ENCODE measurements at places on chromosomes 6 and 20.

DNA sequence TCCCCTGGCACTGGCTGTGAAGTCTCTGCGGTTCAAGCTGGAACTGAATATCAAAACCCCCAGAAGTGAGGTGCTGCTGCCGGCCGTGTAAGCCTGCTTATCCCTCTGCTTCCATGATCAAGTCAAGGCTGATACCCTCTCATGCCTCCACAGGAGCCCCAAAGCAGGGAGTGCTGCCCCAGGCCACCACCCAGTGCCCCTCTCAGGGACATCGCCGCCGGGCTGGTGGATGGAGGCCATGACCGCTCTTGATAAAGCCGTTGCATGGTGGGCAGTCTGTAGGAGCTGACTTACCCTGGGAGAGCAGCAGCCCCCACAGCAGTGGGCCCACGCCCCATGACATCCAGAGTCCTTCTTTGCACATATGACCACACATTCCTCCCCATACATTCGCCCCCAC is 162.0 kb upstream of the CST7 start:
- DNase-seq = no peak

- no peak for DNase-seq
Observed at GRCh38 chr6:140854318-140854717, 1278.4 kb upstream of the GJE1 start.

DNA sequence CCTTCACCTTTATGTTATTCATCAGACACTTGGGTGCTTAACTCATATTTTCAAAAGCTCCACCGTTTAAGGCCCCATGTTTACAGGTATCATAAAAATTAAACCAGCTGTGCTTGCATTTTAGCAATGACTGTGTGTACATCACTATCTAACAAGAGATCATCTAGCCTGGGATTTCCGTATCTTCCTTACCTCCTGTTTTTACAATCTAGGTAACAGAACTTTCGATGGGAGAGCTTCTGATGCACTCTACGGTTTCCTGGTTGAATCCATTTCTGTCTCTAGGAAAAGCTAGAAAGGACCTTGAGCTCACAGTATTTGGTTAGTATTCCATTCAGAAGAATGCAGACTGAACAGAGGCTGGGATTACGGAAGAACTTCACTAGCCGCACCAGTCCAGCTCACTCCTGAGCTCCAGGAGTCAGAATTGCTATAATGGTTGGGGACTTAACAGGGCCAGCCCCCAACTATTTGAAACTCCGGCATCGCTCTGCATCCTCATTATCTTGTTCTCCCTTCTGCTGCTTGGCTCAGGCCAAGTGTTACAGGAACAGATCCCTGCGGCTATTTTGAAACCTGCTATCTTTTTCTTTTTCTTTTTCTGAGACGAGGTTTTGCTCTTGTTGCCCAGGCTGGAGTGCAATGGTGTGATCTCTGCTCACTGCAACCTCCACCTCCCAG is 13.0 kb upstream of the CLDN20 start:
- no peak for DNase-seq

DNA sequence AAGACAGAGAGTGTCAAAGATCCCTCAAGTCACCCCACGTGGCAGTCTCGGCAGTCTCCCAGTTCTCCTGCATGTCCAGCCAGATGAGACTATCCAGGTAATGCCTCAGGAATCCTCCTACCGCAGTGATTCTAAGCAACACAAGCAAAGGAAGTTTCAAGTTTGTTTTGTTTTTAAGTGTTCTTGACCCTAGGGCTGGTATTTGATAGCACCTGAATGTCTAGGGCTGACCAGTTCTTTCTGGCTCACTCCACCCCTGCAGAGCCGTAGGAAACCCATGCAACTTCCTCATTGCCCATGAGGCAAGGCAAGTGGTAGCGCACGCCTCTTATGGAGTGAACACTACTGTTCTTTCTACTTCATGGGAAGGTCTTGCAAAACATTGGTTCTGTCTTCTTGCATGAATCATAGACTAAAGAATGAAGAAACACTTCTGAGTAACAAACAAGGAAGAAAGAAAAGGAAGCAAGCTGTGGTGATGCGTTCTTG is 24.8 kb upstream of the FOXQ1 start:
- no peak for DNase-seq

- no peak for DNase-seq
Observed at GRCh38 chr20:16216914-16217230, 356.4 kb downstream of the KIF16B start.

DNA sequence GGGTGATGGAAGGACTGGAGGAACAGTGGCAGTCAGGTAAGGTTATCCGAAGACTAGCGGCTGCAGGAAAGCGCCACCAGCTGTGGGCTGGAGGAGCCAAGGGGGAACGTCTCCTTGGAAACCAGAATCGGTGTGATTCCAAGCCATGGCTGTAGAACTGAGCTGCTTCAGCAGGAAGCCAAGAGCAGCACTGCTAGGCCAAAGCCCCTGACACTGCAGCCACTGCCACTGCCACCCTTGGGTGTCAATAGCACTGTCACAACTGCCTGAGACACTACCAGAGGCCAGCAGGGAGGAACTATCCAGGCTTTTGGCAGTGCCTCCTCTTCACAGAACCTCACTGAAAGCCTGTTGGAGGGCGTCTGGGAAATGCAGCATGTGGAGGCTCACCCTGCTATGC is 289.6 kb upstream of the SUPT3H start:
- DNase-seq = no peak

GRCh38 chr6:46011188-46012085 is 4.2 kb downstream of the CLIC5 start:
- no peak for DNase-seq

GRCh38 chr6:111357705-111358104 is 125.3 kb downstream of the REV3L start:
- no peak for DNase-seq

GRCh38 chr6:42503894-42504293 is 52.2 kb upstream of the TRERF1 start:
- DNase-seq = no peak

DNA sequence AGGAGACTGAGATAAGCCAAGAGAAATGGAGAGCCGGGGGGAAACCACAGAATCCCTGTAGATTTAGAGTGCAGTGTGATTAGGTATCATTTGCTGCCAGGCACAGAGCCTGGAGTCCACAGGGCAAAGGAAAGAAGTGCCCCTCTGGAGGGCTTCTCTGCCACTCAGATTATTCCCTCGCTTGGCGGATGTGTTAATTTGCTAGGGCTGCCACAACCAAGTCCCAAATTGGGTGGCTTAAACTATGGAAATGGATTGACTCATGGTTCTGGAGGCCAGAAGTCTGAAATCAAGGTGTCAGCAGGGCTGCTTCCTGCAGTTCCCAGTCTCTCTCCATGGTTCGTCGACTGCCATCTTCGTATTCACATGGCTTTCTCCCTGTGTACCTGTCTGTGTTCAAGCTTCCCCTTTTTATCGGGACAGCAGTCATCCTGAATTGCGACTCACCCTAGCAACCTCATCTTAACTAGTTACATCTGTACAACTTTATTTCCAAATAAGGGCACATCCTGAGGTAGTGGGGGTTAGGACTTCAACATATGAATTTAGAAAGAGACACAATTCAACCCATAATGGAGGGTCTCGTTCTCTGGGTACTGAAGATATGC is 122.2 kb downstream of the ANKRD60 start:
- DNase-seq = no peak

GRCh38 chr6:8279041-8279805 is 156.1 kb downstream of the SLC35B3 start:
- no peak for DNase-seq

DNA sequence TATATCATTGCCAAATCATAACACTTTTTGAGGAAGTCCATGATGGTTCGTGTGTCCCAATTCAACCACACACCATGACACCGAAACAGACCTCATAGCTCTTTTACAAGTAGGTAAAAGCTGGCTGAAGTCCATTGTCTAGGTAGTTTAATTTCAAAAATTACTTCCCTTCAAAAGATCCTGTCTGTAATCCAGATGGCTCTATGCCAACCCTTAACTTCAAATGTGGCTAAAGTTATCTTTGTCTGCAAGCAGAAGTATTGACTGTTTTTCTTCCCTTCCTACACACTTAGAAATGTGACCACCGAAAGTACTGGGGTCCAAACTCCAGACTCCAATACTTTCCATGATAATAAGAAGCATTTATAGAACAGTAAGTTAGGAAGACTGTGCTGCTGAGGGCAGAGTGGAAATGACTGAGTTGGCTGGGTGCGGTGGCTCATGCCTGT is 8.3 kb upstream of the TIAM2 start:
- no peak for DNase-seq

DNA sequence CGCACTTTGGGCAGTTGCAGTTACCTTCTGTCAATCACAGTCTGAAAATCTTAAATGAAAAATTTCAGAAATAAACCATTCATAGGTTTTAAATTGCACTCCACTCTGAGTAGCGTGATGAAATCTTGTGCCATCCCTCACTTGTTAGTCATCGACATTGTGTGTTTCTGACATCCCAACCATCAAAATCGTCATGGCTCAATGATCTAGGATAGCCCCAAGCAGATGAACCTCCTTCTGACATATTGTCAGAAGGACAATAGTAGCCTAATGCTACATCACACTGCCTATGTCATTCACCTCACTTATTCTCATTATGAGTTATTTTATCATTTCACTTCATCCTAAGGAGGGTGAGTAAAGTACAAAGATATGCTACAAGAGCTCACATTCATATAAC is 284.8 kb downstream of the PTPRK start:
- DNase-seq = no peak

DNA sequence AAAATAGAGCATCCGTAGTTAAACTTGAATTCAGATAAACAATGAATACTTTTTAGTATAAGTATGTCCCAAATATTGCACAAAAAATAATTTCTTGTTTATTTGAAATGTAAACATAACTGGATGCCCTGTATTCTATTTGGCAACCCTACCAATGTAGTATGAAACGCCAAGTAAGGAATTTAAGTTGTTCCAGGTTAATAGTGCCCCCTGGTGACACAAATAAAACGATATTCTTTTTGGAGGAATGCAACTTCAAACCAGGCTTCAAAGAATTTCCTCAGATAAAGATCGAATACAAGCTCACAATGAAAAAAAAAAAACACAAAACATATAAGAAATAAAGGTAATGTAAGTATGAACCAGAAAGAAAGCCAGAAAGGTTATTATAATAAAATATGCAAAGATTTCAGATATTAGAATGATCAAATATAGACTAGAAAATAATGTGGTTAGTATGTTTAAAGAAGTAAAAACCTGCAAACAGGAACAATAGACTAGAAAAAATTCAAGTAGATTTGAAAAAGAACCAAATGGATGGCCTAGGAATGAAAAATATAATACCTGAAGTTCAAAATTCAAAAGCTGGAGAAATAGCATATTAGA is 18.4 kb upstream of the AKAP7 start:
- no peak for DNase-seq

DNA sequence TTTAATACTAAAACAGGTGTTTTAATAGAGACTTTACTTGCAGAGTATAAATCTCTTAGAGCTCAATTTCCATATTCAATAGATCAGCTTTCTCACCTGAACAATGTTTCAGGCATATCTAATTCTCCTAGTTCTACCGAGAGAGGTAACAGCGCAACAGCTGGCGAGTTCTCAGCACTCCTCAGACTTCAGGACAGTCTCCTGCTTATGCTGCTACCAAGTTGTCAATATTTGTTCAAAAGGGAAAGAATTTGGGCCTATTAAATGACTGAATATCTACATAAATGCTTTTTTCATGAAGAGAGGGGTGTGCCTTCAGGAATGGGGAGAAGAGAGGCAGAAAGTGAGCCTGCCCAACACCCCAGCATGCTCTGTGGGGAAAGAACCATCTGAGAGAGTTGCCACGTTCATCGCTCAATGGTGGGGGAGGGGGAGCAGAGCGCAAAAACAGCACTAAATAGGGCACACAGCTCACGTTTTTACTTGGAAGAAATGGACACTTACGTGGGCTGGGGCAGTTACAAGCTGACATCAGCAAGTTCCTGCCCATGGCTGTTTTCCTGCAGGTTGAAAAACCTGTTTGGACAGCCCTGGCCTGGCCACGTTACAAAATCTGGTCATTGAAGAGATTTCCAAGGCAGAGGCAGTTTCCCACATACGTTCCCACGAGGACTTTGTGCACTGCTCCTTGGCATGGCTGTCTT is 38.0 kb downstream of the EZR start:
- DNase-seq = no peak

DNA sequence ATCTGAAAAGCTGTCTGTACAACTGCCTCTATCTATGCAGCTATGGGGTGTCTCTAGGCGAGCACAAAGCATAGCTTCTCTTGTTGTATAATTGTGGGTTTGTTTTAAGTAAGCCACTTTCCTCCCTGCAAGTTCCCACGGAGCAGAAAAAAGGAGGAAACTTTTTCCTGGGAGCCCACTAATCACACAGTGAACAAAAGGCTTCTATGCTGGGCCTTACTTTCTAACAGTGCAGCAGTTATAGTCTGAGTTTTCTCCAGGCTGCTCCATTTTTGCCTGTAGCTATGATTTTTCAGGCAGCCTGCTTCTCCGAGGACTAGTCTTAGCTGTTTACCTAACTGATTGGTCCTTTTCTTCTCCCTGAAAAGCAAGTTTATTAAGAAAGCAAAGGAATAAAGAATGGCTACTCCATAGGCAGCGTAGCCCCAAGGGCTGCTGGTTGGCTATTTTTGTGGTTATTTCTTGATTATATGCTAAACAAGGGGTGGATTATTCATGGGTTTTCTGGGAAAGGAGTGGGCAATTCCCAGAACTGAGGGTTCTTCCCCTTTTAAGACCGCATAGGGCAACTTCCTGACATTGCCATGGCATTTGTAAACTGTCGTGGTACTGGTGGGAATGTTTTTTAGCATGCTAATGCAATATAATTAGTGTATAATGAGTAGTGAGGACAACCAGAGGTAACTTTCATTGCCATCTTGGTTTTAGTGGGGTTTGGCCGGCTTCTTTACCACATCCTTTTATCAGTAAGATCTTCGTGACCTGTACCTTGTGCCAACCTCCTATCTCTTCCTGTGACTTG is 84.3 kb downstream of the OPRM1 start:
- no peak for DNase-seq

DNA sequence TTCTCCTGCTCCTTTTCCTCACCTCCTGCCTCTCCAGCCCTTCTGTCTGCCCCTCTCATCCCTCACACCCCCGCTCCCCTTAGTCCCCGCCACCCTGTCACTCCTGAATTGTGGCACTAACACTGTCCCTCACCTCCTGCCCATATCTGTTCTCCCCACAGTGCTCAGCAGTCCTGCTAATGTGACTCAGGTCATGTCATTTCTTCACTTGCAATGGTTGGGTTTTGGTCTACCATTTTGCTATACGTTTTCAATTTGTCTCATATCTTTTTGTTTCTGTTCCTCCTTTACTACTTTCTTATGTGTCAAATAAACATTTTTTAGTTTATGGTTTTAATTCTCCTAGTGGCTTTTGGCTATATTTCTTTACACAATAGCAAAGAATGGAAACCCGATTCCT is 1.3 kb upstream of the HLA-B start:
- DNase-seq = no peak

DNA sequence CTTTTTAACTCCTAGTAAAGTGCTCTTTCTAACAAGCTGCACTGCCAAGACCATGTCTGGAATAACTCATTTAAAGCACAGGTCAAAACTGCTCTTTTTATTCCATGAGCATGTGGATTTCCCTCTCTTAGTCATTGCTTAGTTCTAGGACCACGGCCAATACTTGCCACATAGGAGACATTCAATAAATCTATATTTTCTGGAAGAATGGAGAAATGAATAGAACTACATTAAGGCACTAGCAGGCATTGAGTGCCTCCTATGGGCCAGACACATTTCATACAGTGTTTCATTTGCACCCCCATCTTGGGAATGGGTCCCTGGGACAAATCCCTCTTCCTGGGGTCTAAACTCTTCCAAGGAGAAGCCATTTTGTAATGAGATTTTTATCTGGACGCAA is 552.8 kb upstream of the CITED2 start:
- DNase-seq = no peak

- no peak for DNase-seq
Observed at GRCh38 chr6:94377835-94378234, 958.5 kb upstream of the EPHA7 start.

GRCh38 chr6:22550971-22551670 is 18.2 kb upstream of the HDGFL1 start:
- DNase-seq = no peak
